Stimulated activated CD4-positive, alpha-beta T cell treated with anti-CD3 and anti-CD28 coated beads, Interleukin-2, amount 100 ng/mL, for 24 hours (primary cell): ENCODE measurements at places on chromosomes 7 and 10.

DNA sequence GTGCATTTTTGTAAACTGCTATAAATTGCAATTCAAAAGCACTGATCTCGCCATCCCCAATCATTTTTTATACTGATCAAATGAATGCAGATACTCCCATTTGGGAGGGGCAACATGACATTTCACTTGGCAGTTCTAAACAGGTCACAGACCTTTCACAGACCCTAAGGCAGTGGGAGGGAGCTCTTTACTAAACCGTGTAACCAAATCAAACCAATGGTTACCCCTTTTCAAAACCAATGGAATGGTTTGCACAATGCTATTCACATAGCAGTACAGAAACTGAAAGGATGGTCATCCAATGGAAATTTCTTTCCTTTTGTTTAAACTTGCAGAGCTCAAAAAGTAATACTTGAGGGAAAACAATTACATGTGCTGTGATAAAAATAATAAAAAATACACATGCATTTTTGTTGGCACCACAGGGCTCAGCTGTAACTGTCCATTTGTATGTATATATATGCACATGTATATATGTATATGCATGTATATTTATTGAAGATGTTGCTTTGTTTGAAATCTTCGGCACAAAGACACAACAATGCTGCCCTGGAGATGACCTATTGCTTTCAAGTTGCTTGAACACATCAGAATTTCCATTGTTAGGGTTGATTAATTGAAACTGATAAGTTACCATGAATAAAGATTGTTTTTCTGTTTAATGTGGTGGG, 14.0 kb downstream of the PTF1A start:
- no peak for DNase-seq

- DNase-seq = peak; percentile 86
Observed at GRCh38 chr7:140230516-140230860, 53.7 kb upstream of the KDM7A start.

DNA sequence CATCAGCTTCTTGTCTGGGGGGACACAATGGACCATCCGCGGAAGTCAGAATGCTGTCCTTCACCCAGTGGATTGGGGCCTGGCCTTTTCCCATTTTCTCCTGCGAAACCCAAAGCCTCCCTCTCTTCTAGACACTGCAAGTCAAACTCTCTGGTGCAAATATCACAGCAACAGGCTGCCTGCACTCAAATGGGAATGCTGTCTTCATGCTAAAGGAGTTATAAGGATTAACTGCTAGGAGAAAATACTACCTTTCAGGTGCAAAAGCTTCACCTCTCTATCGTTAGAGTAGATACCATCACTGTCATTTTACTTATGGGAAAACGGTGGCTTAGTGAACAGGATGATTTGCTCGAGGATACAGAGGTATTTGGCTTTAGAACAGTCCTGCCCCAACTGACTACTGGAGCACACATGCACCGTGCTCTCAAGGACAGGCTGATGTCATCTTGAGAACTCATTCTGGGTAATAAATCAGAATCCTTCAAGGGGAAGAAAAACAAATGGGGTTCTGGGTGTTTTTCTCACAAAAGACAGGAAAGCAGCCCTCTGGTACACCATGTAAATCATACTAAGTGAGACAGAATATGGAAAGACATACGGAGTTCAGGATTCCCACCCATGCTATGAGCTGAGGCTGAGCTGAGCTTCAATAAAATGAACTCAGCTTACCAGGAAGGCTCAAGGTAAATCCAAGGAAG, 100.9 kb downstream of the SAMD9 start:
- DNase-seq = no peak

DNA sequence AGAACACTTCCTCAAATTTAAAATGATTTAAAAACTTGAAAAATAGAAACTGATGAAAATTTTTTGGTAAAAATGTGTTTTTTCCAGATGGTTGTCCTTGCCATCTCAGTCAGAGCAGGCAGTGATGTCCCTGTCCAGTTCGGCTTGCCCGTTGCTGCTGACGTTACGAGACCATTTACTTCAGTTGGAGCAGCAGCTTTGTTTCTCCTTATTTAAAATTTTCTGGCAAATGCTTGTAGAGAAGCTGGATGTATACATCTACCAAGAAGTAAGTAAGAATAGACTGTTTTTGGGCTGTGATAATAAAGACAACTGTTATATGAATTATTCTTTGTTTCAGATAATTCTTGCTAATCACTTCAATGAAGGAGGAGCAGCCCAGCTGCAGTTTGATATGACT, 16.1 kb downstream of the EFCAB10 start:
- DNase-seq = no peak

GRCh38 chr10:6486309-6486708, 93.8 kb downstream of the PRKCQ start:
- DNase-seq = no peak

- DNase-seq = no peak
Observed at GRCh38 chr10:35650894-35651293, 8.8 kb upstream of the FZD8 start.

DNA sequence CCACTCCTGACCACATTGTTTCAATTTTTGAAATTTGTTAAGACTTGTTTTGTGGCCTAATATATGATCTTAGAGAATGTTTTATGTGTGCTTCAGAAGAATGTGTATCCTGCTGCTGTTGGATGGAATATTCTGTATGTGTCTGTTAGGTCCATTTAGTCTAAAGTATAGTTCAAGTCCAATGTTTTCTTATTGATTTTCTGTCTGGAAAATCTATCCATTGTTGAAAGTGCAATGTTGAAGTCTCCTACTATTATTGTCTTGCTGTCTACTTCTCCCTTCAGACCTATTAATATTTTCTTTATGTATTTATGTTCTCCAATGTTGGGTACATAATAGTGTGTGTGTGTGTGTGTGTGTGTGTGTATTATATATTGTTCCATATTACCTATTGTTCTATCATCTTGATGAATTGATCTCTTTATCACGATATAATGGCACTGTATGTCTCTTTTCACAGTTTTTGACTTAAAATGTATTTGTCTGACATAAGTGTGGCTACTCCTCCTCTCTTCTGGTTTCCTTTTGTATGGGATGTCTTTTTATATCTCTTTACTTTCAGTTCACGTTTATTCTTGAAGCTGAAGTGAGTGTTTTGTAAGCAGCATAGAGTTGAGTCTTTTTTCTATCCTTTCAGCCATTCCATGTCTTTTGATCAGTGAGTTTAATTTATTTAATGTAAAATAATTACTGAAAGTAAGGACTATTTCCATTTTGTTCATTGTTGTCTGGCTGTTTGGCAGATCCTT, 61.3 kb downstream of the AKR1D1 start:
- no peak for DNase-seq

DNA sequence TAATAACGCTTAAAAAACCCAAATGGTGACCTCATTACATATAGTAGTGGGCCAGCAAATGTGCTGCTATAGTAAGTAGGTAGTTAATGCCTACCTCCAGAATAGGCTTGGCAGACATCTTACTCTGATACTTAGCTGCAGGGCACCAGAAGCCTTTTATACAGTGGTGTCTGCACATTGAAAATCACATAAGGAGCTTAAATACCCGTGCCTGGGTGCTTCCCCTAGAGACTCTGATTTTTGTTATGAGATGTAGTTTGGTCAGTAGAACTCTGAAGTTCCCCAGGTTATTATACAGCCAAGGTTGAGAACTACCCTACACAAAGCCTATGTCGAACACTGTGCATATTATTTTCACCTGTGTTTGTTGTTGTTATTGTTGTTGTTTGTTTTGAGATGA, 47.2 kb downstream of the ANKIB1 start:
- no peak for DNase-seq

GRCh38 chr7:128928159-128928813, 9.4 kb upstream of the IRF5 start:
- no peak for DNase-seq

DNA sequence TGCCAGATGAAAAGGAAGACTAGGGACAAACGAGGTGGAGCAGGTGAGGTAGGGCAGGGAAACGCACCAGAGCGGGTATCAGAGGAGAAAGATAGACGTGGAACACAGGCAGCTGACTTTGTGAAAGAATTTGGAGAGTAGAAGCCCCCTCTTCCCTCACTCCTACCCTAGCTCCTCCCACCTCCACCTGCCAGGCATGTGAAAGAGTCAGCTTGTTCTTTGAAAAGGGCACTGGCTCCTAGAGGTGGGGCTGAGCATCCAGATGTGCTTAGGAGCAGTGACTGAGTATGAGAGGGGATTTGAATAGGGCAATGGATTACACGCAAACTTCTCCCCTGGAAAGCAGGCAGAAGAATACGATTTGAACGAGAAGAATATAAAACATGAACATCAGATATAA, 174.2 kb upstream of the INHBA start:
- no peak for DNase-seq

- DNase-seq = no peak
Observed at GRCh38 chr10:82256275-82256674, 381.3 kb downstream of the NRG3 start.

GRCh38 chr7:80078159-80078731, 56.4 kb upstream of the GNAI1 start:
- no peak for DNase-seq

- no peak for DNase-seq
Observed at GRCh38 chr7:27767374-27767773, 27.4 kb downstream of the TAX1BP1 start.

GRCh38 chr7:109879287-109879828, 1211.6 kb upstream of the LRRN3 start:
- DNase-seq = no peak

- DNase-seq = no peak
Observed at GRCh38 chr7:132117181-132117580, 459.1 kb downstream of the PLXNA4 start.

- no peak for DNase-seq
Observed at GRCh38 chr7:66683770-66684123, 55.1 kb downstream of the KCTD7 start.

DNA sequence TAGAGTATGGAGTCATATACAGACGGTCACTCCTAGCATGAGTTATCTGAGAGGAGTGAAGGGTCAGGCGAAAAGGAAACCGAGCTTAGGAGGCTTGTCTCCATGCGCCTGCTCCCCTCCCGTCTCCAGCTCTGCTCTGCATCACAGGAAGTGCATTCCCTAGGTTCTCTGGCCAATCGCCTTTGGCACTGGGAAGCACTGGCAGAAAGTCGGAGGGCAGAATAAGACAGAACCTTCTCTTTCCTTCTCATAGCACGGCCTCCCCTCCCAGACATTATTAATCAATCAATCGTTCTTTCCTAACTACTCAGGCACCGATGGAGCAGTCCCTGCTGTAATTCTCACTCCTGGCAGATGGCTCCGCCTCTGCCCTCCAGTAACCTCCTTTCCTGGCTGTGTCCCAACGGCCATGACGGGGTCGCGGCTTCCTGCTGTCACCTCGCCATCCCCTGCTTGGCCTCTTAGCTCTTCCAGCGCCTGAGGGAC, 177.1 kb downstream of the FRMD4A start:
- DNase-seq = no peak

DNA sequence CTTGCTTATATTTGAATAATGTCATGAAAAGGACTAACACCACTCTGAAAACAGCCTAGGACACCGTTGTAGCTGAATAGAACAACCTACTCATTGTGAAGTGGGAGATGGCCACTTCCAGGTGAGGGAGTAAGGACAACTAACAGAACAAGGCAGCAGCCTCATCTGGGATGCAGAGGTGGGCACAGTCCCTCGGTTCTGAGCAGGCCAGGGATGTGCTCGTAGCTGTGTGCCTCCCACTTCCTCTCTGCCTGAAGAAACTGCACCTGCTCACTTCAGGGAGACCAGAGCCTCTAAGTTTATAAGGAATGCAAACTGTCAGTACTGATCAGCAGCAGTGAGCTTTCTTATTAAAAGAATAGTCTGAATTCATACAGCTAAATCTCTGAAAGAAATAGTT, 2.5 kb downstream of the VSTM4 start:
- DNase-seq = no peak

GRCh38 chr10:125514206-125515162, 168.5 kb downstream of the TEX36 start:
- no peak for DNase-seq

DNA sequence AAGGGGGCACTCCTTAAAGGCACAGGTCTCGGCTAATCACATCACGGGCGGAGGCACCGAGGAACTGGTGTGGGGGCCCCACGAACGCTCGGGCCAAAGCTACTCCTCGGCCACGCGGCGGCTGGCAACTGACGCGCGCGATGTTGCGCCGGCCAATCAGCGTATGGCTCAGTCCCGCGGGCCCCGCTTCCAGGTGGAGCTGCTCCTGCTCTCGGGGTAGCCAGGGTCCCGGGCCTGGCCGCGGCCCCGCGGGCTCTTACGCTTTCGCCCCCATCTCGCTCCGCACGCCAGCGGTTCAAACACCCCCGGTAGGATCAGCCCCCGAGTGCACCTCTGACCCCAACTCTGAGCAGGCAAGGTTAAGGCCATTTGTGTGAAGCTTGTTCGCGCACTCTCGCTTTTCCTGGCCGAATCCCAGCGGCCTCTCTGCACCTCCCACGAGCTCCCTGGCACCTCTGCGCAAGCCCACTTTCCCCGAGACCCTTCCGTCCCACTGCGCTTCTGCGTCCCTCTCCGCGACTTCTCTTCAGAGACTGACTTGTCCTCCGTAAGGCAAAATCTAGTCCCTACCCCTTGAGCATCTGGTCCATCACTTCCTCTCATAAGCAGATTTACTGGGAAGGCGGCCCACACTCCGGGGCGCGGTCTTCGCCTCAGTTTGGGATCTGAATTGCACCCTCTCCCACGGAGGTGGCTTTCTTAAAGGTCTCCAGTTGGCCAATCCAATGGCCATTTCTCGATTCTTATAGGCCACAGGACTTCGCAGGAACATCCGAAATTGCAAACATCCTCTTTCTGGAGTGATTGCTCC, 200.9 kb upstream of the TBX20 start:
- DNase-seq = no peak

- no peak for DNase-seq
Observed at GRCh38 chr7:49631960-49632359, 141.5 kb upstream of the VWC2 start.

DNA sequence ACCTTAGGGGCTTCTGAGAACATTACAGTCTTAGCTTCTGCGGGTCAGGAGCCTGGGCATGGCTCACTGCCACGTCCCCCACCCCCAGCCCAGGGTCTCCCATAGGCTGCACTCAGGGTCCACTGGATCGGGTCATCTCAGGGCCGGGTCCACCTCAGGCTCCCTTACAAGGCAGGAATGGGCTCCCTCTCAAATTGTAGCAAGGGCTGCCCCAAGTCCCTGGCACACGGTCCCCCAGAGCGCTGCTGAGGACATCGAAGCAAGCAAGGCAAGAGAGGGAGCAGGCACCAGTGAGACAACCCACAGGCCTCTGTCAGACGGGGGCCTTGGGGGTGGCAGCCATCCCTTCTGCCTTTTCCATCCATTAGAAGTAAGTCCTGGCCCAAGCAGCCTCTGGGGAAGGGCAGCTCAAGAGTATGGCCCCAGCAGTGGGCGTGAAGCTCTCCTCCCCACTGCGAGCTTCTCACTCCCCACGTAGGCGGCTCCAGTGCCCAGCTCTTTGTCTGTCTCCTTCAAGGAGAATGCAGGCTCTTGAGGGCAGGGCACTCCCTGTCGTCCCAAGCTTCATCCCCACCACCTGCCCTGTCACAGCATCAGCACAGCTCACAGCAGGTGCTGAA, 18.0 kb upstream of the RET start:
- DNase-seq = no peak

DNA sequence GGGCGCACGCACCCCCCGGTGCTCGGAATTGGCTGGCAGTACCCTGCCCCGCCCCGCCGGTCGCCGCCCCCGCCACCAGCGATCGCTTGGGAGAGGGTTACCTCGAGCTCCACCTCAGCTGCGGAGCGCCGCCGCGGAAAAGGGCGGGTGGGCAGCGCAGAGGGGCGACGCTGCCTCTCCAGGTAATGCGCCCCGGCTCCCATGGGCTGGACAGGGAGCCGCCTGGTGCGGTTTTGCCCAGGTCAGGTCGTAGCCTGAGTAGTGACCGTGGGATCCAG, 1.3 kb downstream of the PFKFB3 start:
- DNase-seq = peak; percentile 75
